ENCODE measurements at places on chromosomes 12 and 14.

- DNase-seq: no peak
Observed at GRCh38 chr14:103519837-103520212, 2.8 kb downstream of the CKB start.

DNA sequence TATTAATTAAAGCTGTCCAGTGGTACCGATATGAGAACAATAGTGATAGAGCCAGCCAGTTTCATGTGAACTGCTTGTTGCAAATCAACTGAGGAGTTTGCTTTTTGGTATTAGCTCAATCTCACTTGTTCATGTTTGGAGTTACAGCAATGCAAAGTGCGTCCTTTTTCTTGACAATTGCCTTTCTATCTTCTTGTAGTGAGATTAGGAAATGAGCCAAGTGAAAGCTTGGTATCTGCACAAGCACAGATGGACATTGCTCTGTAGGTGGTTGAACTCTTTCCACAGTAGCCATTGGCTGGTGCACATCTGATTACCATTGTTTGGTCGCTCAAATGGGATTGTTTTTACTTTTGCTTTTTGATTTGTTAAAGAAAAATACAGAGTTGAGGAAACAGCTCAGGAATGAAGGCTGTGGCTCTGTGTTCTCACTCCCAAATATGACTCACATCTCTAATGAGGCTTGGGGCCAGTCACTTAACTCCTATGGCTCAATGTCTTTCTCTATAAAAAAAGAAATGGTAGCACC lies 241.4 kb downstream of the BMP4 start:
- no peak for DNase-seq

DNA sequence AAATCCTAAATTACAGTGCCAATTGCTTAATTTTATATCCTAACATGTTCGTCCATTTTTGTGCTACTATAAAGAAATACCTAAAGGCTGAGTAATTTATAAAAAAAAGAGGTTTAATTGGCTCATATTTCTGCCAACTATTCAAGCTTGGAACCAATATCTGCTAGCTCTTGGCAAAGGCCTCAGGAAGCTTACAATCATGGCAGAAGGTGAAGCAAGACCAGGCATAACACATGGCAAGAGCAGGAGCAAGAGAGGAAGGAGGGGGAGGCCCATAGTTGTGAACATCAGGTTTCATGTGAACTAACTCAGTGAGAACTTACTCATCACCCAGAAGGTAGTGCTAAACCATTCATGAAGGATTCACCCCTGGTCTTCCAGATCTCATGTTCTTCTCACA lies 494.3 kb downstream of the CCER1 start:
- DNase-seq: no peak

DNA sequence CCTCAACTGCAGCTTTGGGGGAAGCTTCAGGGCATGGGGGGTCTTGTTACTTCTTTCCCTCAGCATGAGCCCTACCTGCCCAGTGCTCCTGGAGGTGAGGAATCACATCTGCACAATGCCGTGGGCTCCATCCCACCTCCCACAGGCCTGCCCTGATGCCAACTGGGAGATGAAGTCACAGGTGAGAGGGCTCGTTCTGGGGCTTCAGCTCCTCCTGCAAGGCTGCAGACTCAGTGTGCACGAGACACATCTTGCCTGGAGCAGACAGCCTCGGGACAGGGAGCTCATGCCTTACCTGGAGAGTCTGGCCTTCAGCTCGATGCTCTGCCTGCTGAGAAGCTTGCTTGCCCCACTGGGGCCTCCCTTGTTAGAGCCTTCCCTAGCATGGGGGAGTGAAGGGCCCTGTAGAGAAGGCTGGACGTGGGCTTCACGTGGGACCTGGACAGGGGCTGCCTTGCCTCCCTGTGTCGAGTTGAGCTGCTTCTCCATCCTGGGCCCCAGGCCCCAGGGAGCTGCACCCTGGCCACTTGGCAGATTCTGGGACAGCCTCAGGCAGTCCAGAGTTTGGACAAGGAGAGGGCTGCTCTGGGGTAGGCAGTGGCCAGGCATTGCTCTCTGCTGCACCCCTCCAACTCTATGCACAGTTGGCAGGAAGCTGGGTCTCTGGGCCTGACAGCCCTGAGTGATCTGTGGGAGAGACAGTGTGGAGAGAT lies 171.4 kb downstream of the KIF26A start:
- no peak for DNase-seq

GRCh38 chr14:32606301-32606700 lies 277.2 kb downstream of the AKAP6 start:
- no peak for DNase-seq

DNA sequence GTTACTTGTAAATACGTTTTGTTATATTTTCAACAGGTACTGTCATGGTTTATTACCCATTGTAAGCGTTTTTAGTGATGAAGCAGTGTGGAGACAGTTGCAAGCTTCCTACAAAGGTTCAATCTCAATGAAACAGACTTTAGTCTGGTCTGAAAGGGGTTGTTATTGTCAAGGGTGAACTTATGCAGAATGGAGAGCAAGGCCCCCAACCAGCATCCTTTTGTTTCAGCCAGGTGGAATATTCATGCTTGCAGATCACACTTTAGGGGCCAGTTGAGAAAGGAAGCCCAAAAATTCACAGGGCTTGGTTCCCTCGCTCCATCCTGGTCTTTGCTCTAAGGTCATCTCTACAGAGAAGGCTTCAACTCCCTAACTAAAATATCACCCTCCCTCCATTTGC lies 103.7 kb downstream of the PRICKLE1 start:
- no peak for DNase-seq

DNA sequence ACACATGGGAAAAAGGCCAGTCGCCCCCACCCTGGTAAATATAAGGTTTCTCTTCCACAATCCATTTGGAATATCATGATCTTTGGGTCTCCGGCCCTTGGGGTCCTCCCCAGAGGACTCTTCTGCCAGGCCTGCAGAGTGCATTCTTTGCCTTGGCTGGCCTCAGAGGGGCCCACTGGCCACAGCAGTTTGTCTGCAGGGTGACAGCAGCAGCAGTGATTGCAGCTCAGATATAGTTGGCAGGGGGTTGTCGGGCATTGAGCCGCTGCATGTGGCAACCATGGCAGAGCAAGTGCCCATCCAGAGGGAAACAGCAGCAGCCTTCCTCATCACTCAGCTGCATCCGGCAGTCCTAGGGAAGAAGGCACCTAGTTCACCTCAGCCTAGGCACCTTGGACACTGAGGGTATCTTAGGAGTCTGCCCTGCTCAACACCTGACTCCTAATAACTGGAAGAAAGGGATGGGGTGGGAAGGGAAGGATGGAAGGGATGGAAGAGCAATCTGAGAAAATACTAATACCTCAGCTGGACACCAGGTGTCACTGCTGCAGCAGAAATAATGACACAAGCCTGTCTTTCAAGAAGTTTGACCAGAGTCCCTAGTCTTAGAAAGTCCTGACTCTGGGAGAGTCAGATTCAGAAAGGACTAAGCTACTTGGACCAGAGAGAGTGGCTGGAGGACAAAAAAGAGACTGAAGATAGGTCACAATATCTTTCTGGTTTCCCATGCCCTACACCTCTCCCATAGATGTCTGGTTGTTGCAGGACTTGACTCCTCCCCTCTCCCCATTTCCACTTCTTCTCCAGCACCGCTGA lies 8.9 kb downstream of the AJUBA start:
- DNase-seq: peak; percentile 10

GRCh38 chr12:123134271-123134671 lies 16.6 kb downstream of the PITPNM2 start:
- no peak for DNase-seq

GRCh38 chr14:60051721-60052221 lies 40.0 kb upstream of the PCNX4 start:
- DNase-seq: no peak

DNA sequence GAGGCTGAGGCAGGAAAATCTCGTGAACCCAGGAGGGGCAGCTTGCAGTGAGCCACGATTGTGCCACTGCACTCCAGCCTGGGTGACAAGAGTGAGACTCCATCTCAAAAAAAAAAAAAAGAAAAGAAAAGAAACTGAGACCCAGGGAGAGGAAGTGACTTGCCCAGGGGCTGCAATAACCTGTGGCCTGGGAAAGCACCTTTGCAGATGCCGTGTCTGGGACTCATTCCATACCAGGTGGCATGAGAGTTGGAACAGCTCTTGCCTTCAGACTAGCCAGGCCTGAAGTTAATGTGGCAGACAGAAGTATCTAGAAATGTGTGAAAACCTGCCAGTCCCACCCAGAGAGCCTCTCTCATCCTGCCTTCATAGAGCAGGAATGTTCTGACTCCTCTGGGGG lies 65.4 kb downstream of the PHETA1 start:
- no peak for DNase-seq

GRCh38 chr12:30026621-30027234 lies 243.0 kb upstream of the TMTC1 start:
- DNase-seq: no peak

DNA sequence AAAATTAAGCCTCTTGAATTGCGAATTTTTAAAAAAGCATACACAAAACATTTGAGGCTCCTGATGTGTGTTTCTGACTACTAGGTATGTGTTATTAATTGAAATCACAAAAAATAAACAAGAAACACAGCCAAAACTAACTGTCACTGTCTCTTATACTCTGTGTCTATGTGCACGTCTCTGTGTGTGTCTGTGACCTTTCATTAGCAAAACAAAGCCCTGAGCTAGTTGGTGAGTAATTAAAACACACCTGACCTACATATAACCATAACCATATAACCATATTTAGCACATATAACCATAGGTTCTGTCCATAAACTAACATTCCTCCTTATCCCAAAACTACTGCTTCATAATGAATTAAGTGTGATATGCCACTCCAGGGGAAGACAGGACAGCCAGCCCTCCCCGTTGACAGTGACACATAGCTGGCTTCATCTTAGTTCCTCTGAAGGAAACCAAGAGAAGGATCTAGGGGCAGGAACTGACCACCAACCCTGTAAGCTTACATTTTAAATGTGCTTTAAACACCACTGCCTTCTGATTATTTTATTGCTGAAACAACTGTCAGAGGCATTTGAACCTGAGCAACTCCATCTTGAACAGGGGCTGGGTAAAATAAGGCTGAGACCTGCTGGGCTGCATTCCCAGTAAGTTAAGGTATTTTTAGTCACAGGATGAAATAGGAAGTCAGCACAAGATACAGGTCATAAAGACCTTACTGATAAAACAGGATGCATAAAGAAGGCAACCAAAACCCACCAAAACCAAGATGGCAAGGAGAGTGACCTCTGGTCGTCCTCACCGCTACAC lies 106.7 kb downstream of the PPP2R5E start:
- no peak for DNase-seq

DNA sequence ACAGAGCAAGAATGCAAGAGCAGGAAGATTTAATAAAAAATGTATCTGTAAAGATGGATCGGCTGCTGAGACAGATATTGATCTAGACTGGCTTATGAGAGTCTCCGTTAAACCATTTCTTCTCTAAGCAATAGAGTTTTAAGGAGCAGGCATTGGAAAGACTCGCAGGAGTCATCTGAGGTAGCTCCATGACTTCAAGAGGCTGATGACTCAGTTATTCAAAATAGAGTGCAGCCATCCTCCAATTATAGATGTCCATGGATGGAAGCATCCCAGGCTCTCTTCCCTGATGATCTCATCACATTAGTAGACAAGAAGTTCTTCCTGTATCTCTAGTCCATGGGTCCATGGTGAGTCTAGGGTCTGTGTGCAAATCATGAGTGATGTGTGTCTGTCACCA lies 638.3 kb upstream of the TMEM132C start:
- DNase-seq: no peak

GRCh38 chr12:108016022-108016564 lies 113.0 kb upstream of the WSCD2 start:
- no peak for DNase-seq

GRCh38 chr12:92073094-92073493 lies 72.6 kb downstream of the BTG1 start:
- no peak for DNase-seq

GRCh38 chr14:32009976-32010581 lies 67.0 kb upstream of the ARHGAP5 start:
- no peak for DNase-seq

- peak; percentile 25 for DNase-seq
Observed at GRCh38 chr12:69879007-69879960, 54.3 kb downstream of the MYRFL start.

DNA sequence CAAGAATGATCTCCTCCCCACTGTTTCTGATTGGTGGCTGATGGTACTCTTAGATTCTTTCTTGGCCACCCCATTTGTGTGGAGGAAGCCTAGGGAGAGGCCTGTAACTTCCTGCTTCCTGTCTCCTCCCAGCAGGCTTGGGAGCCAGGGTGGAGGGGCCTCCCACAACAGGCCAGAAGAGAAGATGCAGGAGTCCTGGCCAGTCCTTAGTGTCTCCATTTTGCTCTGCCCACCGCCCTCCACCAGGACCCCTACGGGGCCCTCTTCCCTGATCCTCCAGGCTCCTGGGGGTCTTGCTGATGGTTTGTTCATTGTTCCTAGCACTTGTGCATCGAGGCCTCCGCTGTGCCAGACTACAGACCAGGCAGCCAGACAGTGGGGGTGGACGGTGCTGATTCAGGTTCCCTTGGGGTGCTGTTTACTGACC lies 6.8 kb downstream of the TSPAN9 start:
- DNase-seq: no peak

DNA sequence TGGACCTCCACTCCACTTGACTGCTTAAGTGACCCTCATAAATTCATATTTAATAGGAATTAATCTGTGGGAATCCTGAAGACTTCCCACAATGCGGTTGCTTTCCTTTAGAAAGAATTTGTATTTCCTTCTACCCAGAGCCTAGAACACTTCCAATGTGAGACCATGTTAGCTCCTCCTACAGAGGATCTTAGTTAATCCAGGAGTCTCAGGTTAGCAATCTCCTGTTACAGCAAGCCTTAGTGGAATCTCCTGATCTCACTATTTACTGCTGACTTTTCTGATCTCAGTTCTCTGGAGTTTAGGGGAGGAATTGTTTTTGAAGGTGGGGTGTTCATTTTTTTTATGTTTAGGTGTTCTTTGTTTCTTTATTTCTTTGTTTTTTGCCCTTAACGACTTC lies 186.0 kb downstream of the SLC25A21 start:
- DNase-seq: no peak
